ENCODE measurements at places on chromosomes 6 and 20.

DNA sequence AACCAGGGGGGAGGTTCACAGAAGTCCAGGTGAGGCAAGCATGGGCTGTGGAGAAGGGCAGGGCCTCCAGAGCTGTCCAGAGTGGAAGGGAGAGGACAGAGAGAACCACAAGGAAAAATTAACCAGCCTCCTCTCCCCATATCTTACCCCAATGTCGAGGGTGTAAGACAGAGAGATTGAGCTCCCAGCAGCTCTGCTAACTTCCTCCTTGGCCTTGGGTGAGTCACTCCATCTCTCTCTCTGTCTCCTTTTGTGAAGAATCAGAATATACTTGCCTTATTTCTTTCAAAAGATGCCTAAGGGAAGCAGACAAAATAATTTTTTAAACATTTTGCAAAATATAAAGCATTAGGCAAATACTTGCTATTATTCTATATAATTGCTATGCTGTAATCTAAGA, 58.3 kb upstream of the IYD start:
- DNase-seq, result no peak

GRCh38 chr20:39528436-39528835, 566.3 kb downstream of the DHX35 start:
- no peak for DNase-seq

- no peak for DNase-seq
Observed at GRCh38 chr20:58723628-58723984, 31.0 kb downstream of the NPEPL1 start.

DNA sequence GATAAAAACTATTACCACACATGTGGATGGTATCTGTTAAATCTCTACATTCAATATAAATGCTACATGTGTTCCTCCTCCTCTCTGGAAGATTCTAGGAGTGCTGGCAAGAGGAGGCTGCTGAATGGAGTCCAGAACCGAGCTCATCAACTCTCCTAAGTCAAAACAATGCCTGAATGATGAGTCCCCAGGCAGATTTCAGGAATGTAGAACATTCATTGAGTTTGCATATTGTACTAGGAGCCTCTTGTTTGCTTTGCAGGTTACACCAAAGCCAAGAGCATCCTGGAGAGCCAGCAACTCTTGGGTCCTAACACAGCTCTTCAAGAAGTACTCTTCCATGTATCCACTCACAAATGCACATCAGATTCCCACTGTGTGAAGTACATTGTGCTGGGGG, 117.6 kb upstream of the UST start:
- no peak for DNase-seq

- DNase-seq, result no peak
Observed at GRCh38 chr6:152399399-152399798, 237.8 kb downstream of the SYNE1 start.

GRCh38 chr6:20746805-20747558, 212.7 kb downstream of the CDKAL1 start:
- DNase-seq, result no peak

DNA sequence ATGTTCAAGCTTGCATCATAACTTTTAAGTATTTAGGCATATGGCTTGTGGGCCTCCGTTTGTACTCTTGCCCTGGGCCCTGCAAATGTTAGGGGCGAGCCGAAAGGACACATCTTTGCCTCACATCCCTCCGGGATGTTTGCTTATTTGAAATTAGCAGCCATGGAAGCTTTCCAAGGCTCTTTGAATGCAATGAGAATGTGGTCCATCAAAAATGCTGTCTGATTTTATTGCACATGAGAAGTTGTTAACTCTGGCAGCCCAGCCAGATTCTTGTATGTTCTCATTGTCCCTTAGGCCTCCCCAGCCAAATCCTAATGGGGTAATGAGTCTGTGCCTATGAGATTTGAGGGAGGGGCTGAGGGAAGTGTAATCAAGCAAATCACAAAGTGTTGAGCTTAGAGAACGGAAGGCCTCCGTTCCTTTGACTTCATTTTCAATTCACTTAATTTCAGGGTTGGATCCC, 261.2 kb upstream of the MARCKS start:
- DNase-seq, result no peak

DNA sequence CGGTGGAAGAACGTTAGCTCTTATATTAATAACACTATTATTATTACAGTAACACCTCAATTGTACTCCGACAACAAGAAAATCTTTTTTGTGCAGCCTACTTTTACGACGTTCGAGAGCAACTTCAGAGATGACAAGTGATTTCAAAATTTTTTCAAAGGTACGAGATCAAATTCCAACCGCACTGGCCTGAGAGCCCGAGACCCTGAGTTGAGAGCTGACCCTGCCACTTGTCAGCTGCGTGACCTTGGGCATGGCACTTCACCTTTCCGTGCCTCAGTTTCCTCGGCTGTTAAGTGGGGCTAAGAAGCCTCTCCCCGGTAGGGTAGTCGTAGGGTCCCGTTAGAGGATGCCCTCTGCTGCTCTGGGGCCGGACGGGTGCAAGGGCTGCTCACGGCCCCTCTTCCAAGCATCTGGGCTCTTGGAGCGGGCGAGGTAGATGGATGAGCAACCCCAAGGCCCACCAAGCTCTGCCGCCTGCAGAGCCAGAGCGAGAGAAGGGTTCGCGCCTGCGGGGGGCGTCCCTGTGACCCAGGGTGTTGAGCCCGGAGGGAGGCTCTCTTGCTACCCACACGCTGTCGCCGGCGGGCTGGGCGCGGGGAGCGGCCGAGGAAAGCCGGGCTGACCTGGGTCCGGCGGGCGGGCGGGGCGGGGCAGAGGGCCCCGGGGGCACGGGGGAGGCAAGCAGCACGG, 510 bp downstream of the NDRG3 start:
- no peak for DNase-seq

GRCh38 chr20:45912344-45912682, 358 bp upstream of the PLTP start:
- DNase-seq, result no peak

DNA sequence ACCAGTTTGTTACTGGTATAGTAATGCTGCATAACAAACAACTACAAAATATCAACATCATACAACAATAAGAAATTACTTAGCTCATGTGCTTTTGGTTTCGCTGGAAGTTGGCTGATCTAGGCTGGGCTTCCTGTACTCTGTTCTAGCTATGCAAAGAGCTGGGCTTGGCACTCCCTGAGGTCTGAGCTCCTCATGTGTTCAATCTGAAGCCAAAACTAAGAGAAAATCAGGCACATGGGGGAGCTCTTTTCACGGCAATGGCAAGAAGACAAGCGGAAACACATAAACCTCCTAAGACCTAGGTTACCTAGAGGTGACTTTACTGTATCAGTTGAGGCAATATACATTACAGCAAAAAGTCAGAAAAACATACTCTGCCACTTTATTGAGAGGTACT, 574.2 kb downstream of the KHDRBS2 start:
- DNase-seq, result no peak

- no peak for DNase-seq
Observed at GRCh38 chr20:50054231-50054547, 58.8 kb downstream of the UBE2V1 start.

GRCh38 chr6:41442800-41443501, 103.2 kb upstream of the FOXP4 start:
- no peak for DNase-seq

DNA sequence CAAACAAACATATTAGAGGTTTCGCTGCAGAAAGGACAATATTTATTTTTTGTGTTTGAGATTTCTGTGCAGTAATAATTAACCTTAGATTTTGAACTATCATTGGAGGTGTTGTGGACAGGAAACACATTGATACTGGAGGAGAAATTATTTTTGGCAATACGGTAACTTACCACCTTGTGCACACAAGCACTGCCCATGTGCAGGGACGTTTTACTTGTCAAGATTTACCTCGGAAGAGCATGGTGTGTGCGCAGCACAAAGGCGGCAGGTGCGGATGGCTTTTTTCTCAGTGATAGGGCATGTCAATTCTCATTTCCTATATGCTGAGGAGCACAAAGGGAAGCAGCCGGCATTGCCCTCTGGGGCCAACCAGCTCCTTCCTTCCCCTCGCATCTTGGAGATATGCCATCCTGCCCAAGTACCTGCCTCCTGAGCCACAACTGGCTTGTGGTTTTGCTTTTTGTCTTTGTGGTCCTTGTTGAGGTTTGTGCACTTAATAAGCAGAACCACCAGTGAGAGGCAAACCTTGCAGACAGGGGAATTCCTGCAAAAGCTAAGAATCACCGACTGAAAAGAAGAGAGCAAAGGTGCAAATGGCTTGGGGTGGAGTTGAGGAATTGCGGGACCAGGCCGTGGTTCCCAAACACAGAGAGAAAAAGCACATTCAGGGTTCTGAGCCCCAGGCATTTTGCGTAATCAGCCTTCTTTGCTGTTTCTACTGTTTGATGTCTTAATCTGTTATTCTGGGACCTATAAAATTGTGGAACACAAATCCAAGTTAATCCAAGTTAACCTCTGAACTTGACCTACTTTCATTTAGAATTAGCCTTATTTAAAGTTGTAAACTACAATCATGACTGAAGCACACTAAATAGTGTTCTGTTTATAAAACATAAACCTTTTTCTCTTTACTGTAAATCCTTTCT, 21.9 kb downstream of the SAMD5 start:
- no peak for DNase-seq

GRCh38 chr6:42211726-42212125, 5.9 kb downstream of the MRPS10 start:
- no peak for DNase-seq

GRCh38 chr6:52522151-52522626, 54.7 kb downstream of the TRAM2 start:
- DNase-seq, result no peak

- no peak for DNase-seq
Observed at GRCh38 chr6:35413911-35414310, 38.2 kb upstream of the FANCE start.

DNA sequence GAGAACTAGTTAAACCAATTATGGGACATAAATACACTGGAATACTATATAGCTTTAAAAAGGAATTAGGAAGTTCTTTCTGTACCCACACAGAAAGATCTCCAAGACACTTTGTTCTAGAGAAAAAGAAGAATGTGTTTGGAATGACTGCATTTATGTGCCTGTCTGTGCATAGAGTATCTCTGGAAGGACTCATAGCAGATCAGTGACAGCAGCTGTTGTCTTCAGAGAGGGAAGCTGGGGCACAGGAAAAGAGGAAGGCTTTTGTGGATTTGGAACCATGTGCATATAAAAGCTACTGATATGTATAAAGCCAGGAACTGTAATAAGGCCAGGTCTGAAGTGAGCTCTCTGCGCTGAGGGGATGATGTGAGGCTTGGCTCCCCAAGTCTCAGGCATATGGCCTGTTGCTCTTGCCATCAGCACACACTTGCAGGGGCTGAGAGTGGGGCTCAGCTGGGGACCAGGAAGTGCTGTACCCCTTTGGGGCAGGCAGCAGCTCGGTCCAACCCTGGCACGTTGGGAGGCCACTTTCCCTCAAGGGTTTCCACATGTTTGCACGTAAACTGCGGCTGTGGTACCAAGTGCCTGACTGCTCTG, 31.8 kb upstream of the CCDC167 start:
- DNase-seq, result no peak

DNA sequence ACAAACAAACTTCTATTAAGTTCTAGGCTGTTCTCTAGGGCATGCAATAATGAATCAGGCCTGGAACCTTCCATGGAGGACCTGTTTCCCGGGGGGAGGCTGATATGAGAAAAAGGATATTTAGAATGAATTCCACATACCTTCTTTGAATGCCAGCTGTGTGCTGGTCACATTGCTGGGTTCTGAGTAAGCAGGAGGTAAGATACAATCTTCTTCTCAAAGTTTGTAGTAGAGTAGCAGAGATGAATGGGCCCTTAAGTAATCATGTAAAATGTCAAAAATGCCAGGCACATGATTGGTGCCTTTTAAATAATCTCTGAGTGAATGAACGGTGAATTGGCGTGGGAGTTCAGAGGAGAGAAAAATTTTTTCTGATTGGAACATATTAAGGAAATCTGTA, 47.4 kb downstream of the TGM2 start:
- DNase-seq, result no peak

GRCh38 chr20:21936261-21936660, 230.8 kb downstream of the PAX1 start:
- no peak for DNase-seq

GRCh38 chr20:61416546-61416945, 164.5 kb downstream of the CDH4 start:
- DNase-seq, result no peak

DNA sequence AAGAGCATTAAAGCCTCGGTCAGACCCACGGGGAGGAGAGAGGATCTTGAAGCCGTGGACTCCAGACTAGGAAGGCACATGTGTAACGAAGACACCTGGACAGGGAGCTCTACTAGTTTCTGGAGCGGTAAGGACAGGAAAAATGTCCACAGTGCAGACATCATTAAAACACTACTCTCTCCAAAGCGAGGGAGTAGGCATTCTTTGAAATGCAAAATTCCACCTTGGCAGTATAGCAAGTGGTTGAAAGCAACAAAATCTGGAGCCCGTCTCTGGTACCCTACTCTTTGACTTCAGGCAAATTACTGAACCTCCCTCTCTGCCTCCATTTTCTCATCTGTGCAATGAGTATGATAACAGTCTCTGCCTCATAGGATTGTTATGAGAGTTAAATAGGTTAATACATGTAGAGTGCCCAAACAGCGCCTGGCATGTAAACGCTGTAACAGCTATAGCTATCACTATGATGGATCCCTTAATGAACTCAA, 408 bp upstream of the CRIP3 start:
- DNase-seq, result no peak

DNA sequence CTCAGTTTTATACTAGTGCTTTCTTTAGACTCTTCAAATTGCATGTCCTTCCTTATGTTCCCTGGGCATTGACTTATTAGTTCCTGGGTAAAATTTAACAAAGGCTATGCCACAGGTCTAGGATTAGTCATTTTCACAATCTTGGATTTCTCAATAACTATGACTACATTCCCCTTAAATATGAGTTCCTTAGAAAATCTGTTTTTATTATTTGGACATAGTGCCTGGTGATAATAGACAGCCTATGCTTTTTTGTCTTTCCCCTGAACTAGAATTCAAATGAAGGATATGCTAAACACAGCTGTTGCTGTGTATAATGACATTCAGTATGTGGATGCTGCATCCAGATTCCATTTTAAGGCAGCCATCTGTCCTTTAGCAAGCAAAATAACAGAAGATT, 1252.8 kb upstream of the GJE1 start:
- DNase-seq, result no peak

DNA sequence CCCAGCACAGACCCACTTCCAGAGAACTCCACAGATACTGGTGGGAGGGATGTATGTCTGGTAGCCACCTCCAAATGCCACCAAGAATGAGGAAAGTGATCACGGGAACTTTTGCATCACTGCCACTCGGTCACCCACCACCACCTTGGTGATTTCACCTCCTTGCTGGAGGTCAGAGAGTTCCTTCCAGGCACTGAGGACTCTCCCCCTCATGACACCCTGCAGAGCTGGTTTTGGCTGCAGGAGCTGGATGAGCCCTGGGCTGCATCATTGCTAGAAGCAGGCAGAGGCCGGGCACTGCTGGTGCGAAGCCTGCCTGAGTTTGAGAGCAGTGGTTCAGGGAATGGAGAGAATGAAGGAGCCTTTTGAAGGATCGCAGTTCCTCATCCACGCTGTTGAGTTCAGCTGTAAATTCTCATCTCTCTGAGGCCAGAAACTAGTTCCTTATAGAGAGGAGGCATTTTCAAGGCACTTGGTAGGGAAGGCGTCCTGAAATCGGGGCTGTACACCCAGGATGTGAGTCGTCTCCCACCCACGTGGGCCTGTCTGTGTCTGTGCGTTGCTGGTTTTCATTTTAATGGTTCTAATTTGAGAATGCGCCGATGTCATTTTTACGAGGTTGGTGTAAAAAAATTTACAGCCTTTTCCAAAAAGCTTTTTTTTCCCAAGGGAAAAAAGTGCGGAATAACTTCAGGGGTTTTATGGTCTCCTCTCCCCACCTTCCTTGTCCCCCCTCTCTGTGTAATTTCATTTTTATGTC, 25.0 kb downstream of the FOXP4 start:
- DNase-seq, result no peak

GRCh38 chr6:119978274-119978889, 628.8 kb upstream of the MAN1A1 start:
- DNase-seq, result no peak
